ENCODE measurements at places on chromosomes 2 and 18. TPM values are rescaled to one million over a fixed set of nuclear protein-coding genes. Genes with fewer than 3 reads are reported as not detected.

The SERPINB3 gene
- total RNA-seq: not detected

The C2orf78 gene
- not detected for total RNA-seq

- DNase-seq: no peak
Measured at GRCh38 chr2:219442256-219443015, 7.8 kb downstream of the SPEG start.

The XIRP2 gene
- total RNA-seq: not detected

The MDH1 gene
- total RNA-seq: 392 TPM

- peak; percentile 85 for DNase-seq
Measured at GRCh38 chr2:119481501-119482455, 42.5 kb downstream of the SCTR start.

GRCh38 chr2:171469176-171469575 lies 35.1 kb downstream of the DCAF17 start:
- no peak for DNase-seq

The SKA1 gene
- total RNA-seq: not detected

- no peak for DNase-seq
Measured at GRCh38 chr18:41532344-41533086, 422.5 kb upstream of the PIK3C3 start.
